Stimulated activated CD4-positive, alpha-beta T cell treated with anti-CD3 and anti-CD28 coated beads, Interleukin-15, amount 100 ng/mL, for 1 hour (primary cell): ENCODE measurements at places on chromosomes 3 and 15.

DNA sequence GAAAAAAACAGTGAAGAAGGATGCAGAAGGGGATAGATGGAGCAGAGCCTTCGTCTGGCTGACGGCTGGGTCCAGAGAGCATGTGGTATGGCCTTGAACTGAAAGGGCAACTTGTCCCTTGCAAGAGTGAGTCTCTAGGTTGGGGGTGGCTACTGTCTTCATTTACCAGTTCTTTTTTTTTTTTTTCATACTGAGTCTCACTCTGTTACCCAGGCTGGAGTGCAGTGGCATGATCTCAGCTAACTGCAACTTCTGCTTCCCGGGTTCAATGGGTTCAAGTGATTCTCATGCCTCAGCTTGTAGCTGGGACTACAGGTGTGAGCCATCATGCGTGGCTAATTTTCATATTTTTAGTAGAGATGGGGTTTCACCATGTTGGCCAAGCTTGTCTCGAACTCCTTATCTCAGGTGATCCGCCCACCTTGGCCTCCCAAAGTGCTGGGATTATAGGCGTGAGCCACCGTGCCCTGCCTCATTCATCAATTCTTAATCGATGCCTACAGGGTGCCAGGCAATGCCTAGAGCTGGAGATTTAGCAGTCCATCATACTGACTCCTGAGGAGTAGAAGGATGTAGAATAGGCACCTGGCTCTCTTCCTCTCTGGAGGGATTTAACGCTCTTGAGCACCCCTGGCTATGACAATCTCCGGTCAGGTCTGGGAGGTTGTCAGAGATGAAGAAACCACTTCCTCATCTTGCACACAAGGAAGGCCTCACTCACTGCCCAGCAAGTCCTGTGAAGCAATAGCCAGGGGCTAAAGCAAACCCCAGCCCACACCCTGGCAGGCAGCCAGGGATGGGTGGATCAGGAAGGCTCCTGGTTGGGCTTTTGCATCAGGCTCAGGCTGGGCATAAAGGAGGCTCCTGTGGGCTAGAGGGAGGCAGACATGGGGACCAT lies at the start of gene CAMP:
TSS of gene CAMP (plus strand) at position 880 of the 898 bp plus-strand sequence. CDS start at position 897, 17 bp downstream.
- DNase-seq: no peak

DNA sequence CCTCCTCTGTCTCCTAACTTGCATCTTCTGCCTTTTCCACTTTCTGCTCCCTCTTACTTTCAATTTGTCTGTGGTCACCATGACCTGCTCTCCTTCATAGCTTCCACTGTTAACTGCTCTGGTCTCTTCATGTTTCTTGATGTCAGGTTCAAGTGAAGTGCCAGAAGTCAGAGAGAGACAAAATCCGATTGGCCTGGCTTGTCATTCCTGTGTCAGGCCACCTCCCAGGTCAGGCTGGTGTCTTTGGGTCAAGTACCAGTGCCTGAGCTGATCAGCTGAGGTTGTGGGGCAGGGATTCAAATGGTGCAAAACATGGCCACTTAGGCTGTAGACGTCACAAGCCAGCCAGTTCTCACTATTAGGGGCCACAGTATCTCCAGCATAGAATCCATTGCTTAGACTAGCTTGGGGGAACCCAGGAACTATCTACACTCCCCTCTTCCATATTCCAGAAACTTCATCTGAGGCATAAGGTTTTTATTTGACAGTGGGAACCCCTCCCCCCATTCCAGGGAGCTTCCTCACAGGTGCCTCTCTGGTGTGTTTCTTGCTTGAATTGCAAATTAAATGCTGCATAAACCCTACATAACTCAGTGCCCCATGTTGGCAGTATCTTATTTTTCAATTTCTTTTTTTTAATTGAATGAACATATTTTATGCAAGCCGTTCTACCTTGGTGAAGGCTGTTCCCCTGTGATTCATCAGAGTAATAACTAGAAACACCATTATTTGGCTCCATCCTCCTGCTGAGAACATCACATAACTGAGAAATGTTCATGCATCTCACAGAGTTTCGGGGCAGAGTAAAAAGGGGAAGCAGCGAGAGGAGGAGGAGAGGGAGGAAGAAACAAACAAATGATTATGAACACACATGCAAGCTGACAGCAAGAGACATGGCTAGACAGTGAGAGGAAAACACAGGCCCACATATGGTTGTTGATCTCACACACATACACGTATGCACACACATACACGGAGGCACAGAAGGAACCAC lies 175.8 kb downstream of the TLE3 start:
- DNase-seq: no peak

DNA sequence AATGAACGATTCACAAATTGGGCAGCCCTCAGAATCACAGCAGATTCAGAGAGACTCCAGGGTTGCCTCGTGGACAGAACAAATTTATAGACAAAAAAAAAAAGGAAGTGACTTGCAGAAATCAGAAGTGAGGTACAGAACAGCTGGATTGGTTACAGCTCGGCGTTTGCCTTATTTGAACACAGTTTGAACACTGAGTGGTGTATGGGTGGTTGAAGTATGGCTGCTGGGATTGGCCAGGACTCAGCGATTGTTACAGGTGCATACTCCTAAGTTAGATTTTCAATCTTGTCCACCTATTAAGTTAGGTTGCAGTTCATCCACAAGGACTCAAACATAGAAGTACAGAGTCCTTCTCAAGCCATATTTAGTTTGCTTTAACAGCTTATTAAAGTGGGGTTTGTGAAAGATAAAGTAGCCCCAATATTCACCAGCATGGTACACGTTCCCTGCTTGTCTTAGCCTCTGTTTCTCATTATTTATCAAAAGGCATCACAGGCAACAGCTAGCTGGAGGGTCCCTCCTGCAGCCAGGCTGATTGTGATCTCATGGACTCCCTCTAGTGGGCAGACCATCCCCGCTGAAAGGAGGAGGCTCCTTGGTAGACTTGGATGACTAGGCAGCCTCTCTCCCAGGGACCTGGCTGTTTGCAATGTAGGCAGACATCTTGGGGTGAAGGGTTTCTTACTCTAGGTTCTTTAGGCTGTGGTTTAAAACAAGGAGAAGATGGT lies 17.6 kb upstream of the ALDH1L1 start:
- DNase-seq: no peak

GRCh38 chr15:87362531-87362930 lies 894.0 kb downstream of the NTRK3 start:
- DNase-seq: no peak

- no peak for DNase-seq
Measured at GRCh38 chr3:44280631-44281030, 38.9 kb downstream of the TOPAZ1 start.

DNA sequence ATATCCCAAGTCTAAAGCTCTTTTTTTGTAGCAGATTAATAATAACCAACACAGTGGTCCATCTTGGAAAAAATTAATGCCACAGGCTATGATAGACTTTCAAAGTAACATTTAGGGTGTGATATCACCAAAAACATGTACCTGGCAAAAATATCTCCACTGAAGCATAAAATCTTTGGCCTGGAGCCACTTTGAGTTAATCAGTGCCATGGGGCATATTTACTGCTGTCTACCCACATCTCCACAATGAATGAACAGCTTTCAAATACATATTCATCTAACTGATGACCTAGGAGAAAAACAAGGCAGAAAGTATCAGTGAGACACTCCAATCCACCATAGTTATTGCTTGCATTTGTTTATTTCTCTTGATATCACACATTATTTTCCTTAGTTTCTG lies 296.0 kb upstream of the MDFIC2 start:
- DNase-seq: no peak

DNA sequence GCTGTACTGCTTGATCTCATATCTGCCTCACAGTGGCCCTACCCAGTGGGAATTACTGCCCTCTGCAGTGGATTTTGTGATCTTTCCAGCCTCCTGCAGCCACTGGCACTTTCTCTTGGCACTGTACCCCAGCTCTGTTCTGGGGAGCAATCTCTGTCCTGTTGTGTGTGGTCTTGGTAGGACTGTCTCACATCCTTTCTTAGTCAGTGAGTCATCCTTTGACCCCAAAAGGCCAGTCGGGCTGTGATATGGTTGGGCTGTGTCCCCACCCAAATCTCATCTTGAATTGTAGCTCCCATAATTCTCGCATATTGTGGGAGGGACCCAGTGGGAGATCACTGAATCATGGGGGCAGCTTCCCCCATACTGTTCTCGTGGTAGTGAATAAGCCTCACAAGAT lies 133.3 kb upstream of the TPM1 start:
- no peak for DNase-seq
